ENCODE measurements at places on chromosomes 11 and 22.

GRCh38 chr11:126135235-126136176 is 72.8 kb upstream of the CDON start:
- DNase-seq = no peak

- no peak for DNase-seq
These were observed 19.8 kb upstream of the OOSP1 start for GRCh38 chr11:59918480-59918879.

GRCh38 chr11:20397281-20397680 is 9.8 kb downstream of the PRMT3 start:
- DNase-seq = no peak

- DNase-seq = no peak
These were observed 262.6 kb upstream of the SORL1-AS1 start for GRCh38 chr11:121715405-121715804.

DNA sequence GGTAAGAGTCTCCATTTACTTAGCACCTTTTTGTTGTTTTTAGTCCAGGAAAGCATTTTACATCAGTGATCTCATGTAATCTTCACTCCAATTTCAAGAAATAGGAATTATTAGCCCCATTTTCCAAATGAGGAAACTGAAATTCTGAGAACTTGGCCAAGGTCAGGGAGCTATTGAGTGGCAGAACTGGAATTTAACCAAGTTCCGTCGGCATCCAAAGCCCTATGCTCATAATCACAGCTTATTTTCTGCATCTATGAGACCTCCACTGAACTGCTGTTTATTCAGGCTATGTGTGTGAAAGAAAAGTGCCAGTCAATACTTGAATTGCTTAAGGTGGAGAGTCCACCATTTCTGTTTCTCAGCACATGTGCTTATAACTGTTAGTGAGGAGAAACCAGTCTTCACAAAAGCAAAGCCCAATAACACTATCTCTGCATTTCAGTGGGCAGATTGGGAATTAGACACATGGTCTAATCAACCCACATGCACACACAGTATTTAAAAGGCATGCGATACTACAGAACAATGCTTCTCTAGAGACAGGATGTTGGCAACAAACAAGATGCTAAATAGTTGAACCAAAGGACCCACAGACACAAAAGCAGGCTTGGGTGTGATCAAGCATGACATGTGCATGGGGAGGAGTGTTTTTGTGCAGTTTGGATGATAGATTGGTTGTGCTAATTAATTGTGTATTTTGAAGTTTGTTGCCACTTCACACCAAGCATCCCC is 780.6 kb downstream of the OPCML start:
- DNase-seq = no peak

DNA sequence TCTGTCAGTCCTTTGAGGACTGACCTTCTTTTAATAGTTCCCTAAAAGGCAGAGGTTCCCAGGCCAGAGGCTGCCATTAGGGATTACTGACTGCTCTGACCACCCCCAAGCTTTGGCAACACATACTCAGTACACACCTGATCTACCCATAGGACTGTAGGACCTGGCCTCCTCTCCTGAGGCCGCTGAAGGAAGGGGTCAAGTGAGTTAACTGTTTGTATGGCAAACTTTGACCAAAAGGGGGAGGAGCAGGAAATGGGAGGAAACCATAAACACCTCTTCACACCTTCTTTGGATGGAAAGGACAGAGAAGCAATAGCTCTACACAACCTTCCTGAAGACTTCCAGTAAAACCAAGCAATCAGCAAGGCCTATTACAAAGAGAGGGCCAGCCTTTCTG is 104.0 kb downstream of the APOL5 start:
- no peak for DNase-seq

DNA sequence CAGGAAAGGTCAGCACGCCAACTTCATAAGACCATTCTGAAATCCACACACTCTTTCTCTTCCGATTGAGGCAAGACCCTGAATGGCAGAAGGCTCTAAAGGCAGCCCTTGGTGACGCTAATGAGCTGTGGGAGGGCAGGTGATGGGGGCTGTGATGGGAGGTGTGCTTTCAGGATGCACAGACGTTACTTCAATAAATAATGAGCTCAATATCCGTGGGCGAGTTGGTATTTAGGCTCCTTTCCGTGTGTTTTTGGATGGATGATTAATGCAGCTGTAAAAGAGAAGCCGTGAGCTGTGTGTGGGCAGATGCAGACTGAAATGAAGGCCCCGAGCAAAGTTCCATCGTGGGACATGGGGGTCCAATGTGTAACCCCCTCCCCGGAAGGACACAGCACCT is 130.6 kb upstream of the CSNK2A3 start:
- no peak for DNase-seq

DNA sequence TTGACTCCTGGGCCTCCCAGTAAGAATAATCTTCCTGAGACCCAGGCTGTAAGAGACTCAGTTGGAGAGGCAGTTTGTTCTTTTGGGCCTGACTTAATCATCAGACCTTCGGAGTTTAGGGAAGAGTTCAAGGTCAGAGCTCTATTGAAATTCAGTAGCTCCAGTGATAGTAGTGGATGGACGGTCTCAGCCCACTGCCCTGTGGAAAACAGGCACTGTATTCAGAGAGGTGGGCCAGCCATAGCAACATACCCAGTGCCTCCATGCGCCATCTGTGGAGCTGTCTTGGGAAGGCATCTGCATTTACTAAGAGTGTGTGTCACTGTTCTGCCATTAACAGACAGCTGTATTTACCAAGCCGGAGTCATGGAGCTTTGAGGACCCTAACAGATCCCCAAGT is 2.9 kb downstream of the SMARCB1 start:
- DNase-seq = peak; percentile 17

DNA sequence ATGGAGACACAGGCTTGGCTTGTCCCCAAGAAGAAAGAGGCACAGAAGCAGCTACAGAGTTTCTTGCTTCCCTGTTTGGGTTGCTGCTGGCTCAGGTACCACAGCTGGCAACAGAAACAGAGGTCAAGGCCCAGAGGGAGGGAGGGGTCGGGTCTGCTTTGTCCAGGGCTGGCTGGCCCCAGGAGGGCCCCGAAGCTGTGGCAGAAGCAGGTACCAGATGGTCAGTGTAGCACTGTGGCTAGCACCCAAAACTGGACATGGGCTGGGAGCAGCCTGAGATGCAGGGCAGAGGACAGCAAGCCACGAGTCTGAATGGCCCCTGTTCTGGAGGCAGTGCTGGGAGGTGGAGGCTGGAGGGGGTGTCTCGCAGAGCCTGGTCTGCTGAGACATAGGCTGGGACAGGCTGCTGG is 52.3 kb upstream of the CCDC188 start:
- DNase-seq = no peak

Measured in amygdala (tissue), 56 donors.